ENCODE measurements at places on chromosomes 5 and 9.

- DNase-seq, result no peak
These were observed 25.1 kb upstream of the UBE2QL1 start for GRCh38 chr5:6423327-6424109.

DNA sequence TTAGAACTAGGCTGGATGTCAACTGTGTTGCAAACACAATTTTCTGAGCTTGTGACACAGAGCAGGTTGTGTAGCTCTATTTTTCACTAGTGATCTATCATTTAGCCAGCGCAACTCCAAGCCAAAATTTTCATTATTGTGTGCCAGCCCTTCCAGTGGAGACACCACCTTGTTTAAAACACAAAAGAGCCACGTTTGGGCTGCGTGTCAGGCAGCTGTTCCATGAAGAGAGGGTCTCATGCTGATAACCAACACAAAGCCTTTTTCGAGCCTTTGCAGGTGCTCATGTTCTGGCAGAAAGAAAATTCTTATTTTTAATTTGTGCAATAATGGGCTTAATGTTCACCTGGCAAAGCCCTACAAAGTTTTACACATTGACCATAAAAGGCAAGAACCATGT lies 237.6 kb upstream of the RGMB start:
- DNase-seq, result no peak

DNA sequence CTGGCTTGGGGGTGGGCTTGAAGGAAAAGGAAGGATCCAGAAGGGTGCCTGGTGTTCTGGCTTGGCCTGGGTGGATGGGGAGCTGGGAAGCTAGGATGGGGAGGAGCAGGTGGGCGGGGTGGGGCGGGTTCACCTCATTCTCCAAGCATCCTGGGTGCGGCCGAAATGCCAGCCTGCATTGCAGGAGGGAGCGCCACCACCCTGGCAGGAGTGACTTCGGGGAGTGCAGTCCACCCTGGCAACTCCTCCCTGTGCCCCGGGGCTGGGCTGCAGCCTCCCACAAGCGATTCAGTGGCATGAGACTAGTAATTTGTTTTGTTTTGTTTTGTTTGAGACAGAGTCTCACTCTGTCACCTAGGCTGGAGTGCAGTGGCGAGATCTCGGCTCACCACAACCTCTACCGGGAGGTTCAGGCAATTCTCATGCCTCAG lies 5.5 kb downstream of the TTC16 start:
- no peak for DNase-seq

DNA sequence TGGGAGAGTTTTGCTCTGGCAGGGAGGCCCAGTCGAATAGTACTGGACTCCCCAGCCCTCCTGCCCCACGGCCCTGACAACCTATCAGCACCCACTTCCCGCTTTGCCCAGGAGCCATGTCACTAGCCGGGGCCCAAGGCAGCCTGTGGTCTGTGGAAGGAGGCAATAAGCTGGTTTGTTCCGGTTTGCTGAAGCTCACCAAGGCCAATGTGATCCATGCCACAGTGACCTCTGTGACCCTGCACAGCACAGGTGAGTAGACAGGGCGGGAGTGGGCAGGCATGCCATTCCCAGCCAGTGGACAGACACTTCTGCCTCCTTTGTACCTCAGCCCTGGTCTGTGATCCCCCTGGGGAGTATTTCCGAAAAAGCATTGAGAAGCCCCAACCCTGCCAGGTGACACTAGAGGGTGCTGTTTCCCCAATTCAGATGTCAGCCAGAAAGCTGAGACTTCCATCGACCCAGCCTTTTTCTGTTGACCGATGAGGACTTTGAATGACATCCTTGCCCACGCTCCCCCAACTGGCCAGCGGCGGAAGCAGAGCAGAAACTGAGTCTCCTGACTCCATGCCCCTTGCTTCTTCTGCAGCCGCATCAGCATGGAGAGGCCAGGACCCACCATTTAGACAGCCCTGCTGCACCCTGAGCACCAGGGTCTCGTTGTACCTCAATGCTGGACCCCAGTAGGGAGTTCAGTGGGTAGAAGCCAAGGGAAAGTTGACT lies 9.6 kb downstream of the PCYOX1L start:
- no peak for DNase-seq

- DNase-seq, result no peak
These were observed 26.9 kb downstream of the GPRIN1 start for GRCh38 chr5:176583076-176583475.

DNA sequence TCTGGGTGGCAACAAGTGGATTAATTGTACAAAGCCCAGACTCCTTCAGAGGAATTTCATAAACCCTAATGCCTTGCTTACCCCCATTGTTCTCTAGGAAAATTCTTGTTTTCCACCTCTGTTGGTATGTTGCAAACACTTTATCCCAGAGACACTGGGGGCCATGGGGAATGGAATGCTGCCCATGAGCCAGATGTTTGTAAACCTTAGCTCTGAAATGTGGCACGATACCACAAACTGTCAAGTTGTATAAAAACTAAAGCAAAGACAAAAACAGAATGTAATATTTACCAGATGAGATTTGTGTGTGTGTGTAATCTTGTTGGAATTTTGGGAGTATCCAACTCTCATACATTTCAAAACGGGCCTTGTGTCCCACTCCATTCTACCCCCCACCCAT lies 465.0 kb downstream of the EBF1 start:
- no peak for DNase-seq

- DNase-seq, result no peak
These were observed 280.0 kb downstream of the DENND1A start for GRCh38 chr9:123649909-123650308.

DNA sequence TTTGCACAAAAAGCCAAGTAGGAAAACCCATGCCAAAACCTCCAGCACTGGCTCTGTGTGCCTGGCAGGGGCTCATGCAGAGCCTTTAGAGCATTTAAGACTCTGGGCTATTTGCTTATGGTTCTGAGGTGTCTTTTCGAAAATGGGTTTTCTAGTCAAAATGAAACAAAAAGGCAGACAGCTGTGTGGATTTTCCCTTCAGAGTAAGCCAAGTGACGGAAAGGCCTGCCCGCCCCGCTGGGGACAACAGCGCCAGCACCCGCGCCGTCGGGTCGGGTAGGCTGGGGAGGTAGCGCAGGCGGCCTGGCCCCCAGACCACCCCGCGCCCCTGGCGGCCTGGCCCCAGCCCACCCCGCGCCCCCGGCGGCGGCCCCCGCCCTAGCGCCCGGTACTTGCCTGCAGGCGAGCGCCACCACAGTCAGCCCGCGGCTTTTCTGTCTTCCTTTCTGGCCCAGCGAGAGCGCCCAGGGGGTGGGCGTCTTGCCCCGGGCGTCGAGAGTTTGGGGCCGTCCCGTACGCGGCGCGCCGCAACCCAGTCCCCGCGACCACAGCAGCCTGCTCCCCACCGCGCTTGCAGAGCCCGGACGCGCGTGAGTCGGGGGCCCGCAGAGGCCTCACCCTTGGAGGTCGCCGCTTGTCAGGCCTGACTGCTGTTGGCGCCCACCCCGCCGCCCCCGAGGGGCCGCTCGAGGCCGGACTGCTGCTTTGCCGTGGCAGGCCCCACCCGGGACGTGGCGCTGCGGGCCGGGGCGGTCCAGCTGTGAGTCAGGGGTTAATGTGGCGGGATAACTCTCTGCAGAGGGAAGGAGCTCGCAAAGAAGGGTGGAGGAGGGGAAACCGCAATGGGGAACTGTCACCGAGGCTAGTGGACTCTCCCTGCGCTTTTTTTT lies at the start of gene TICAM2:
TICAM2 (minus strand) TSS at position 779 of the 890 bp plus-strand sequence. CDS start 21,223 bp downstream, outside the sequence.
- peak; percentile 3 for DNase-seq

GRCh38 chr5:94977437-94977836 lies 307.5 kb downstream of the MCTP1 start:
- DNase-seq, result no peak

DNA sequence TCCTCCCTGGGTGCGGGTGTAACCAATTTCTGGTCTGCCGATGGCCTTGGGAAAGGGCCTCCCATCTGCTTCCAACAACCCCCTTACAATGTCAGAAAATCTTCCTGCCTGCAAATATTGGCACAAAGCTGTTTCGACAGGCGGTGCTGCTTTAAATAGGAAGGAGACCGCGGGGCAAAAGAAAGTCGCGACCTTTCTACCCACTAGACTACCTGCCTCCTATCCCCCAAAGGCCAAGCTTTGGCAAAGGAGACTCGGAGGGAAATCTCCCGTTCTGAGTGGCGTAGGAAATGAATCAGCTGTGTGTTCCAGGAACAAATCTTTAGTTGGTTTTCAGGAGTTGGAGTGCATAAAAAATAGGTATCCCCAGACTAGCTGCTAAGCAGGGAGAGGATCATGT lies 36.8 kb upstream of the NFIB start:
- DNase-seq, result no peak

GRCh38 chr5:113922343-113922742 lies 408.8 kb downstream of the YTHDC2 start:
- no peak for DNase-seq

- DNase-seq, result no peak
These were observed 64.6 kb downstream of the SH3TC2 start for GRCh38 chr5:148998174-148998797.

GRCh38 chr5:148856009-148856367 lies 29.6 kb downstream of the ADRB2 start:
- no peak for DNase-seq

- no peak for DNase-seq
These were observed 197.0 kb downstream of the SLF1 start for GRCh38 chr5:94815313-94816039.

- no peak for DNase-seq
These were observed 111.1 kb upstream of the EQTN start for GRCh38 chr9:27408001-27408400.

DNA sequence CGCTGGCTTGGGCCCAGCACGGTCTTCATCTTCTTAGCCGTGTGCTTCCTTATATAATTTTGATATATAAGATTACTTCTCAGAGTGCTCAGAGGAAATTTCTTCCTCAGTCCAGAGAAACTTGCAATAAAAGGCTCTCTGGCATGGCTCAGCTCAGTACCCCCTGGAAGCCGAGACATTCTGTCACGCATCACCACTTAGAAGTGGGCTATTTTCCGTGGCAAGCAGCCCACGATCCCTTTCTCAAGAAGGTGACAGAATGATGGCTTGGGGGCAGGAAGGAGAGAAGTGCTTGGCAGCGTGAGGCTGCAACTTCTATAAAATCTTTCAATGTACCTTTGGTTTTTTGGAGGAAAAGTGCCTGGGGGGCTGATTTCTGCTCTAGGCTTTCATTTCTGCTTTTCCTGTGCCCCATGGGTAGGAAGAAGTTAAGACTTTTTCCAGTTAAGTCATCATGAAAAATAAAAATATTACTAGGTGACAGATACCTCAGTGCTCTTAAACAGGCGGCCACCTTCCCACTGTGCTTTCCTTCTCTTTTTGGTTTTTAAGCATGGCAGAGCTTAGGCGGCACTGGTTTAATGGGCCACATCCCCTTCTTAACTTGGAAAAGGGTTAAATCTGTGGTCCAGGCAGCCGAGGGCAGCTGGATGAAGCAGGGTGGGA lies 104.6 kb downstream of the MVB12B start:
- DNase-seq, result no peak

- no peak for DNase-seq
These were observed 924.3 kb upstream of the CDH10 start for GRCh38 chr5:25568989-25569625.

DNA sequence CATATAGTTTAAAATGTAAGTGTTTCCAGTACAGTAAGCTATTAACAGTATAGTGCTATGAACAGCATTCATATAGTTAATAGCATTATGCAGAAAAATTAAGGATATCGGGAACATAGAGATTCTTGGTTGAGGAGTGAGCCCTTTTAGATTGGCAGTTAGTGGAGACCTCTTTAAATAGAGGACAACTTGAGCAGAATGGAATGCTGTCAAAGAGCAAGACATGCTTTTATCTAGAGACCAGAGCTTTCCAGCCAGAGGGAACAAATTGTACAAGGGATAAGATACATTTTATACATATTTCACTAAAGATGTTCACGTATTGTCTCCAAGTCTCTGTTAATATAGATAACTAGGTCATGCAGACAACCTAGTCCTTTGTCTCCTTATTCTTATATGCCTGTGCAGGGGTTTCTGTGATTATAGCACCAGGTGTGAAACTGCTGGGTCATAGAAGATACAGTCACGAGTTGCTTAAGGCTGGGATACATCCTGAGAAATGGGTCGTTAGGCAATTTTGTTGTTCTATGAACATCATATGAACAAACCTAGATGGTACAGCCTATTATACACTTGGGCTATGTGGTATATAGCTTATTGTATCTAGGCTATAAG lies 6.0 kb downstream of the IPO11 start:
- no peak for DNase-seq

GRCh38 chr5:100690036-100690560 lies 154.9 kb downstream of the FAM174A start:
- DNase-seq, result no peak

- DNase-seq, result no peak
These were observed 46.6 kb upstream of the GNPDA1 start for GRCh38 chr5:142059304-142059940.

GRCh38 chr9:14909961-14910805 lies at the start of gene FREM1:
TSS of gene FREM1 (minus strand) at chr9:14910428. CDS start at chr9:14868977, 41,451 bp downstream.
- DNase-seq, result no peak

- DNase-seq, result no peak
These were observed 399 bp upstream of the FBN2 start for GRCh38 chr5:128538250-128539037.

DNA sequence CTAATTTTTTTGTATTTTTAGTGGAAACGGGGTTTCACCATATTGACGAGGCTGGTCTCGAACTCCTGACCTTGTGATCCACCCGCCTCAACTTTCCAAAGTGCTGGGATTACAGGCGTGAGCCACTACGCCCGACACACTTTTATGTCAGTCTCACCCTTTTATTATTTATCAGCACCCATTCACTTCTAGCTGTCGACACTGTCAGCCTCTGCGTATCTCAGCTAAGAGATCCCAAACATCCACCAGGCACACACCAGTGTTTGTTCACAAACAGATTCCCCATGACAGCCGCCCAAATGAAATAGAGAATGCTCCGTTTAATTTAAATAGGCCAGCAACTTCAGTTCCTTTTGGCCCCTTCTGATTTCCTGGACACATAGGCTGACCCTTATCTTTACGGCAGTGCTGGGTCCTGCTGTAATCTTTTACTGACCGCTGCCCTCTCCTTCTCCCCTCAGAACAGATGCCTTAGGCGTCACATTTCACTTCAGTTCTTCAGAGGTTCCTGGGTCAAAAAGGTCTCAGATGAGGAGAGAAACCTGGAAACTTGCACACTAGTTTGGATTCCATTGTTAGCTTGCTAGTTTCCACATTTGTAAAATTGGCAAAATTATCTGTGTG lies 43.1 kb upstream of the CKMT2 start:
- no peak for DNase-seq

- no peak for DNase-seq
These were observed 24.4 kb upstream of the RASA1 start for GRCh38 chr5:87243161-87243844.

GRCh38 chr5:64690417-64691151 lies at the start of gene SHISAL2B:
TSS of gene SHISAL2B (plus strand) at chr5:64690503. CDS start at chr5:64690624, 121 bp downstream.
- no peak for DNase-seq

- DNase-seq, result no peak
These were observed 15.5 kb downstream of the IRX2 start for GRCh38 chr5:2735996-2736395.
